Activated naive CD4-positive, alpha-beta T cell (primary cell): ENCODE measurements at places on chromosomes 13 and 19.

GRCh38 chr13:91165758-91166157 is 181.7 kb upstream of the MIR17HG start:
- no peak for DNase-seq

DNA sequence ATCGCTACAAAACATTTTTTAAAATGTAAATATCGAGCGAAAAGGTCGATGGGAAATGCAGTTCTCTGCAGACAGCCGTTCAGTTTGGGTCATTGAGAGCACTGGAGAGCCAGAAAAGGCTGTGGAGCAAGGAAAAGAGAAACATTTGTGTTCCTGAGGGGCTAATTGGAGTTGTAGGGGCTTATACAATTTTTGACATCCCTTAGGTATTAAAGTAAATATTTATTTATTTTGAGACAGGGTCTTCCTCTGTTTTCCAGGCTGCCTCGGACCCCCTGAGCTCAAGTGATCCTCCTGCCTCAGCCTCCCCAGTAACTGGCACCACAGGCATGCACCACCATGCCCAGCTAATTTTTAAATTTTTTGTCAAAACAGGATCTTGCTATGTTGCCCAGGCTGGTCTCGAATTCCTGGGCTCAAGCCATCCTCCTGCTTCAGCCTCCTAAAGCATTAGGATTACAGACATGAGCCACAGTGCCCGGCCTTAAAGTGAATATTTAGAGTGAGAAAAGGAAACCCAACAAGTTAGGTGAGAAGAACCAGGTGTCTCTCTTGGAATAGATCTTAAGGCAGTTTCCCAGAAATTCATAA is 825 bp upstream of the YIF1B start:
- DNase-seq: no peak

DNA sequence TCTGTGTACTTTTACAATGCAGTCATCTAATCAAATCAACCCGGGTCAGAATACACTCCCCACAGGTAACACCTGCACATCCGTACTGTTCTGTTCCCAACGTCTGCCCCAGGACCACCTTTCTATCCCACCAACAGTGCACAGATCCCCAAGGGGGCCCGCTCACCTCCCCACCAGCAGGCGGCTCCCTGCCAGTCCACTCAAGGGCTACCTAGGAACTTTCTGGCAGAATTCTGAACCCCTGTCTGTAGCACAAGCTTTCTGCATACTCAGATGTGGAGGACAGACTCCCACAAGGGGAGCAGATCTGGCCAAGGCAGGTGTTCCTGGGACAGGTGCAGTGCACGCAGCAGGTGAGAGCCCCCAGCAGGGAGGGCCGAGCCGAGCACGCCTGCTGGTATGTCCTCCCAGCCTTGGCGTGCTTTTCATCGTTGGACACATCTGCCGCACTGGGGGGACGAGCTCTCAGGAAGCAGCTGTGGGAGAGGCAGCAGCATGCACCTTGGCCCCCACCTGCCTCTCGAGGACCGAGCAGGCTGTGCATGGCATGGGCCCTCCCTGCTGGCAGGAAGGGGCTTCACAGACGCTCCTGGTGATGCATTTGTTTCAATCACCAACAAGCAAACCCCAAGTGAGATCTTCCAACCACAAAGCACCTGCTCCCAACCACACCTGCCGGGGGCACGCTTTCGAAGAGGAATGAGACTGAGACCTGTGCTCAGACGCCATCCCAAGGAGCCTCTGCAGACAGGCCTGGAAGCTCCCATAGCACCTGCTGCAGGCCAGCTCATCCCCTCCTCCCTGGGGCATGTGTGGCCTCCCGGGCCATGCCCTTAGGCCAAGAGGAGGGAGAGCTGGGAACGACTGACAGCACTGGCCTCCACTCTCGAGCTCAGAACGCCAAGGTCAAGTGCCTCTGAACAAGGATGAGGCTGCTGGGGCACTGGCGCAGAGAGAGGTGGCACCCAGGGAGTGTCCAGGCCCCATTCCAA is 35.9 kb downstream of the RAB20 start:
- DNase-seq: no peak

DNA sequence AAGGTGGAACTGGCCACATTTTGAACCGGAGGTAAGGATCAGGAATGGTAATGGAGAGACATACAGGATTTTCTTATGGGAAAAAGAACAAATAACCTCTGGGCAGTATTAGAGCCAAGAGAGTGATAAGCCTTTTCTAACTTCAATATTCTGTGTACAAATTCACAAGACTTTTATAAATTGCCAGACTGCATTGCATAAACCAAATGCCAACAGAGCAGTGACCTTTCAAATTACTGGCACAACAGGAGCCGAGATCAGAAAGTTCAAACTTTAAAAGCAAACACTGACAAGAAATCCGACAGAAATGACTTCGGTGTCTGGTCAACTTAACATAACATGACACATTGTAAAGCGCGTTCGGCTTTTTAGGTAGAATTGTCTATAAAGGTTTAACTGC is 737.1 kb downstream of the GPC5 start:
- DNase-seq: no peak
